Activated CD8-positive, alpha-beta memory T cell treated with anti-CD3 and anti-CD28 coated beads, Interleukin-2, amount 10 ng/mL, durations not matched to agents 7 days and 5 days (primary cell): ENCODE measurements at places on chromosomes 4 and X. TPM values are rescaled to one million over a fixed set of nuclear protein-coding genes. Genes with fewer than 3 reads are reported as not detected.

The AKAP4 gene
- not detected for total RNA-seq

The PRSS12 gene
- total RNA-seq = not detected

The ARHGAP24 gene
- total RNA-seq = not detected

The HMGN5 gene
- 4.0 TPM for total RNA-seq

The PACRGL gene
- total RNA-seq = 11.1 TPM

The FAM3A gene
- total RNA-seq = 31.7 TPM

The ASMT gene
- total RNA-seq = 5.0 TPM

The TIGD4 gene
- 0.53 TPM for total RNA-seq

The CFAP47 gene
- not detected for total RNA-seq

The P2RY8 gene
- 82.4 TPM for total RNA-seq

The TMEM31 gene
- not detected for total RNA-seq

The MAGIX gene
- total RNA-seq = 1.1 TPM

The TMPRSS11E gene
- not detected for total RNA-seq

The CT45A7 gene
- total RNA-seq = not detected

The MID2 gene
- total RNA-seq = 3.8 TPM

The MAGEE2 gene
- not detected for total RNA-seq

The C4orf51 gene
- not detected for total RNA-seq

The CHST7 gene
- 4.6 TPM for total RNA-seq

The BMX gene
- not detected for total RNA-seq

The ADGRG4 gene
- total RNA-seq = not detected

The INTS6L gene
- total RNA-seq = 20.3 TPM

The SSX2 gene
- not detected for total RNA-seq

The ADGRG2 gene
- not detected for total RNA-seq

The NWD2 gene
- total RNA-seq = not detected

The NUDT10 gene
- 0.70 TPM for total RNA-seq
